Astrocyte of the hippocampus (primary cell): ENCODE measurements at places on chromosomes 1 and 21.

- DNase-seq = no peak
Observed at GRCh38 chr1:190663962-190664361, 186.3 kb upstream of the BRINP3 start.

DNA sequence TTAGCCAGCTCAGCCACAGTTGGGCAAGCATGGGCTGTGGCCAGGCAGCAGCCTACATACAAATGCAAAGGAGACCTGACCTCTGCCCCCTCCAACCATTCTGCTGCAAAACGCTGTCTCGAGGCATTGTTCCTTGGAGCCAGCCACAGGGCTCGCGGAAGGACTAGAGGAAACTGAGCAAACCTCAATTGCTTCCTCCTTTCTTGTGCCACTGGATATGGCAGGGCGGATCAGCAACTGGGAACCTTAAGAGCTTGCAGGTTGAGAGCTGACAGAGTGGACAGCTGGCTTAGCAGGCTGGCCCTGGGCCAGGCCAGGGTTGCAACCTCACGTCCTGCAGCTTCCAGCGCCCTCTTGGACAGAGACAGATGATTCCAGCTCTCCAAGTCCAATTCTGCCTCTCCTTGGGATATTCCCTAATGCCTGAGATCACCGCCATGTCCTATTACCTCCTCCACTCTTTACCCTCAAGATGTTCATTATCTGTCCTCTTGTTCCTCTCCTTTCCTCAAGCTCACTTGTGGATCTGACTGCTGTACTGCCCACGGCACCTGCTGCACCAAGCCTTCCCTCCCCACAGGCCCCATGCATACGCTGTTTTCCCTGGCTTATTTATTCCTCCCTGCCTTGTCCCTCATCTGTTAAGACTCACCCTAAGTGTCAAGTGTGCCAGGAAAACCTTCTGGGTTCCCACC, 67.5 kb downstream of the SDC3 start:
- no peak for DNase-seq

- no peak for DNase-seq
Observed at GRCh38 chr1:204846546-204846945, 24.1 kb upstream of the NFASC start.

GRCh38 chr1:109878531-109879104, 32.0 kb upstream of the CSF1 start:
- no peak for DNase-seq

GRCh38 chr1:10387677-10388386, 11.0 kb upstream of the PGD start:
- peak; percentile 61 for DNase-seq

- DNase-seq = no peak
Observed at GRCh38 chr1:169090308-169090899, 16.1 kb upstream of the ATP1B1 start.

DNA sequence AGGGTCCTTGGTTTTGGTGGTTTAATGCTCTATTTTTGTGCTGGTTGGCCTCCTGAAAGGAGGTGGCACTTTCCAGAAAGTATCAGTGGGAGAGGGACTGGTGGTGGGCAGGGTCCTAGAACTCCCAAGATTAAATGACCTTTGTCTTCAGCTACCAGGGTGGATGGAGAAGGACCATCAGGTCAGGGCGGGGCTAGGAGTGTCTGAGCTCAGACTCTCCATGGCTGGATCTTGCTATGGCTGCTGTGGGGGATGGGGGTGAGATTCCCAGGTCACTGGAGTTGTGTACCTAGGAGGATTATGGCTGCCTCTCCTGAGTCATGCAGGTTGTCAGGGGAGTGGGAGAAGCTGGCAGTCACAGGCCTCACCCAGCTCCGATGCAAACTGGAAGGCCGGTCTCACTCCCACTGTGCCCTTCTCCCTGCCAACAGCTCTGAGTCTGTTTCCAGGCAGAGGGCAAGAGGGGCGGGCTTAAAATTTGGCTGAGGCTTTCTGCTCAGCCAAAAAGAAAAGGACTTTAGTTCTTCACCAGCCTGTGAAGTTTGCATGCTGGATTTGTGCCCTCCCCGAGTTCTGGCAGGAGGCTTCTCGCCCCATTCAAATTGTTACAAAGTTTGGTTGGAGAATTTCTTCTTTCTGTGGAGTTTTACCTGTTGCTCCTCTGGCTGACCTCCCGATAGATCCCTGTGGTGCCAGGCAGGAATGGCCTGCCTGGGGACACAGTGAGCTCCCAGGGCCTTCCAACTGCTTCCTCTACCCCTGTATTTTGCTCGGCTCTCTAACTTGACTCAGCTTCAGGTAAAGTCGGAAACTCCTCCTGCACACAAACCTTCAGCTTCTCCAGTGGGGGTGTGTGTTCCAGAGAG, 13.1 kb upstream of the KYAT3 start:
- DNase-seq = no peak

DNA sequence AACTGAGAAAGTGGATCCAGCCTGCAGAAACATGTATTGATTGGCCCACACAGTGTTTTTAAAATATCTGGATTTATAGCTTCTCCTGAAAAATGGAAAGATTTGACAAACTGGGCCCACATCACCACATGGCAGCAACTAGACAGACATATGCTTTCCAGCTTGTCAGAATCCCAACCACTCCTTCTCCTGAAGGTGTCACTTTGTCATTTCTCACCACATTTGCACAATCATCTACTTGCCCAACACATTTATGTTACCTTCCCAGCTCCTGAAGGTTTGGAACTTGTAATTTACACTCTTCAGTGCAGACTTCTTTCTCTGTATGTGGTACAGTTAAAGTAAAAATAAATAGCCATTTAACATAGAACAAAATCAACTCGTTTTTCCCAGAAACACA, 126.1 kb upstream of the KIAA1614 start:
- DNase-seq = no peak

- DNase-seq = no peak
Observed at GRCh38 chr1:210727709-210728108, 399.0 kb downstream of the HHAT start.

DNA sequence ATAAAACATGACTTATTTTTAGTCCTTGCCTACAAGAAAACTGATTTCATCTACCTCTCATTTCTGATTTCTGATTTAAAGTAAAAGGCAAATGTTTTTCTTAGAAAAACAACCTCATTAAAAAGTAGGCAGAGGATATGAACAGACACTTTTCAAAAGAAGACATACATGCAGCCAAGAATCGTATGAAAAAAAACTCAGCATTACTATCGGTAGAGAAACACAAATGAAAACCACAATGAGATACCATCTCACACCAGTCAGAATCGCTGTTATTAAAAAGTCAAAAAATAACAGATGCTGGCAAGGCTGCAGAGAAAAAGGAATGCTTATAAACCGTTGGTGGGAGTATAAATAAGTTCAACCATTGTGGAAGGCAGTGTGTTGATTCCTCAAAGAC, 16.2 kb downstream of the ODR4 start:
- DNase-seq = no peak
